ENCODE measurements at places on chromosomes 3 and 15.

DNA sequence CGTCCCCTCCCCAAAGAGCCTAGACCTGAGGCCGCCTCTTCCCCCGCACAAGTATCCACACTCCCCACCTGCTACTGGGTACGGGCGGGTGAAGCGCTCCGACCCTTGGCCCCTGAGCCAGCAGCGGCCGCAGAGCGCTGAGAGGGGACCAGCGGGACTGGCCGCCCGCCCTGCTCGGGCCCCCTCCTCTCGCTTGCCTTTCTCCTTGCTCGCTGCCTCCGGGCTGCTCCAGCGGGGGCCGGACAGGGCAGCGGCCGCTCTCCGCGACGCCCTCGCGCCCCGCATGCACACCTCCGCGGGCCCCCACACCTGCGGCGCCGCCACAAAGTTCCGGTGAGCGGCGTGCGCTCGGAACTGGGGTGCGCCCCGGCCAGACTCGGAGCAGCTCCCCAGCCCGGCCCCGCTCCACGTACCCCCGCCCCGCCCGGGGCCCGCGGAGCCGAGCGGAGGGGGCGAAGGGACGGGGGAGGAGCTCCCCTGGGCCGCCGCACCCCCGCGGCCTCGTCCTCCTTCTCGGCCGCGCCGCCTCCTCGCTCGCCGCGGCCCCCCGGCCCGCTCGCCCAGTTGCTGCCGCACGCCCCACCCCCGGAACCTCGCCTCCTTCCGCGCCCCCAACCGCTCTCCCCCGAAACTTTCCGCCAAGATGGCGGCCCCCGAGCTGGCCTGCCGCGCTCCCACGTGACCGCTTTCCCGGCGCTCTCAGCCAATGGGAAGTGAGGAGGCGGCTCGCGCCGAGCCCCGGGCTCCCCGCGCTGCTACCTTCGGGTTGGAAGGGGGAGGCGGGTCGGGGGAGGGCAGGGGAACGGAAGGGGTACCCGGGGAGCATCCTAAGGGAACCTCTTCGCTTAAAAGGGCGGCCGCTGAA, 704 bp downstream of the DLG1 start:
- DNase-seq: peak; percentile 94

- no peak for DNase-seq
Observed at GRCh38 chr3:130967281-130967680, 59.3 kb downstream of the ASTE1 start.

GRCh38 chr3:101518421-101518871, 5.4 kb upstream of the SENP7 start:
- no peak for DNase-seq

DNA sequence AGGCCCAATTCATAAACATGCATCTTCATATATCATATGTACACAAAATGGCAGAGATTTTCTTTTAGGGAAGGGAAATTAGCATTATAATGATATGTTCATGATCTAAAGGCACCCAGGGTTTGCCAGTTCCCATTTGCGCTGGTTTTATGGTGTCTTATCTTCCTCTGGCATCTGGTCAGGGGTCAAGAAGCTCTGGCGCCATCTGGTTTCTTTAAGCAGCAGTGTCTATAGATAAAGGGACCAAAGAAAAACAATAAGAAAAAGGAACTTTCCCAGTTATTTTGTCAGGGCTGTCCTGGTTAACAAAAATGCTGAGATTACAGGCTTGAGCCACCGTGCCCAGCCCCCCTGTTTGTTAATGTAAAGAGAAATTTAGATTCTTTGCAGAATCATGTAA, 3.3 kb upstream of the DCP1A start:
- no peak for DNase-seq

GRCh38 chr3:36461597-36461996, 81.3 kb downstream of the STAC start:
- no peak for DNase-seq

DNA sequence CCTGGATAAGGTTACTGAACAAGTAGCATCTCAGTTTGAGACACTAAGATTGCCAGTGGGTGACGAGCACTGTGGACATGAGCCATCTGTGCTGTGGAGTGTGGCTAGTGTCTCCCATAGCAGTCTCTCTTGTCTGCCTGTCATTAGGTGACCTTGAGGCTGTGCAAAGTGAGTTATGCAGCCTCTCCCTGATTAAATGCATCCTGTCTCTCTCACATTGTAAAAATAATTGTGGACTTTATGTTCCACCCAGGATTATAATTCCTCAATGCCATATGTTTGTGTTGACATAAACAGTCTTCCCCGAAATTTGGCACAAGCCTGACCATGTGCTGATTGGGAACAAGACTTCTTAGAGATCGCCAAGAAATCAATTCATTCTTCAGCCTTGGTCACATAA, 168.9 kb downstream of the MYRIP start:
- no peak for DNase-seq

DNA sequence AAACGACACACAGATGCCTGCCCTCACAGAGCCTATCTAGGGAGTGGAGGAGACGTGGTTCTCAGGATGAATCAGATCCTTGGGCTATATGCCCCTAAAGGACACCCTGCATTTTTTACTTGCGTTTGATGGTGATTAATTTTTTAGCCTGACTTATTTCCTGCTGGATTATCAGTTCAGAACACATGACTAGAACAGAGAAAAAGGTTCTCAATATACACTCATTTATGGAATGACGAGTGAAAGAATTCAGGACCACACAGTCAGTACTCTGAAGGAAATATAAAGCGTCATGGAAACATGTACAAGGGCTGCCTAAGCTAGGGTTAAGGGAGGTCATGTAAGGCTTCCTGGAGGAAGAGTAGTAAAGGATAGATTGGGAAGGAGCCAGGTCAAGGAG, 121.8 kb downstream of the SSR3 start:
- DNase-seq: no peak

DNA sequence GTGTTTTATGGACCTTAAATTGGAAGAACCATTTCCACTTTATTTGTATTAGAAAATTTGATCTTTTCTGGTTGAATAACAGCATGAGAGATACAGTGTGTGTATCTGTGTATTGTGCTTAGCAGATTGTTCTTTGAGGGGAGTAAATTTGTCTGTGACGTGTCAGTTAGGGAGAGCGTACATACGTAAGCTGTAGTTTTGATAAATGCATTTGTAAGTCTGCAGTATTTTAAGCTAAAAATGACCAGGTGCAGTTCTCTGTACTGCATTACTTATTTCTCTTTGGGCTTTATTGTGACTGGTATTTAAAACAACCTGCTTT, 264.8 kb downstream of the ROBO2 start:
- DNase-seq: no peak

DNA sequence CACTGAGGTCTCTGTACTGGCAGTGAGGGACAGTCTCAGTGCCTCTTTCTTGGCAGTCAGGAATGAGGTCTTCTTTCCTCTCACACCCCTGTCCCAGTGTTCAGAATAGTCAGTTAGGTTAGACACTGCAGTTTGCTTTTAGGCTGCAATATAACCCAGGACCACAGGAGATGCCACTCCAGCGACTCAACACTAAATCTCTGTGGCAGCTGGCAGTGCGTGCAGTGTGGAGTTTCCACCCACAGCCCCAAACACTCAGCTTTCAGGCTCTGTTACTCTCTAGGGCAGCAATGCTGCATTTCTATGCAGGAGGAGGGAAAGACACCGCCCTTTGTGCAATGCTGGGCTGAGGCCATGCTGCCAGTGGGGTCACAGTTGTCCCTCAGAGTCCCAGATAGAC, 150.2 kb upstream of the SUCLG2 start:
- DNase-seq: no peak

GRCh38 chr3:151955356-151955755, 81.9 kb downstream of the SUCNR1 start:
- no peak for DNase-seq

DNA sequence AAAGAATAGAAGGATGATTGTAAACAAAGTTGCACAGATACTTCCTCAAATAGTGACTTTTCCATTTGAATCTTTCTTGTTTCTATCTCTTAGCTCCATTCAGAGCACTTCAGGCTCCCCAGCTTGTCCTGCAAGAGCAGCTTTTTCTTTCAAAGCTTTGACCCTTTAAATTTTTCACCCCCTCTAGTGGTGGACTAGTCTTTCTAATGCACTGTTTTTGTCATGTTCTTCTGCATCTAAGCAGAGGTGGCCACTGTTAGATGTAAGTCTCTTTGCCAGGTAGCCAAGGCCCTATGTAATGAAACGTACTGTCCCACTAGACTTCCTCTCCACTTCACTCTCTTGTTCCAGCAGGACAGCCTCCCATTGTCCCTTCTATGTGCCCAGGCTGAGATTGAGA, 74.0 kb upstream of the MANF start:
- no peak for DNase-seq

DNA sequence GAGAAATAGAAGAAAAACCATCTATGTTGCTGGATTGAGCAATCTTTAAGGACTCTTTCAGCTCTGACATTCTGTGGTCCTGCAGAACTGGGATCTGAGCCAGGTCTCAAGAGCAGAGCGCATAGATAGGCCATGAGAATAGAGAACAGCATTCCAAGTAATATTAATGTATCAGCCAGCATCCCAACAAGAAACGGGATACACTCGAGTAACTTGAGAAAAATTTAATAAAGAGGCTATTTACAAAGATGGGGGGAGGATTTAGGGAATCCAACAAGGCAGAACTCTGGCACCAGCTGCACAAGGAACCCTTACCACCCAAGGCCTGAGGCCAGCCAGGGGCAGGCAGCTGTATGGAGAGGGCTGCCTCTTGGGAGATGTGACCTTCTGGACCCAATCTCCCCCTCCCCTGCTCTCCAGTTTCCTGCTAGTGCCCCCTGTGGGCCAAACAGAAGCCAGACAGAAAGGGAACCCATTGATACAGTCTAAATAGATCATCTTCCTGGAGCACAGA, 8.2 kb downstream of the TMOD2 start:
- DNase-seq: no peak

DNA sequence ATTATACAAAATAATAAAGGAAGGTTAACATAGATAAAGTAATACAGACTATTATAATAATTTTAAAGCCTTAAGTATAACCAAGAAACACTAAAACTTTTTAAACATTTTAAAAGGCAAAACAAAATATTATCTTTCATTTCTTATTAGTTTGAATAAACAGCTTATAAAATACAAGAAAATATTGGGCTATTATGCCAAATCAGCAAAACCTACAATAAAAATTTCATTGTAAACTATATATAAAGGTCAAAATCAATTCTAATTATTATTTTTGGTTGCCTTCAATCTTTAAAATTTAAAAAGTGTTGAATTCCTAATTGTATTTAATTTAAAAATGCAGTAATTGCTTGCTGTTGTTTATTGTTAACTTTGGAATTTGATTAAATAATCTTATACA, 430.0 kb downstream of the ROBO1 start:
- DNase-seq: no peak

DNA sequence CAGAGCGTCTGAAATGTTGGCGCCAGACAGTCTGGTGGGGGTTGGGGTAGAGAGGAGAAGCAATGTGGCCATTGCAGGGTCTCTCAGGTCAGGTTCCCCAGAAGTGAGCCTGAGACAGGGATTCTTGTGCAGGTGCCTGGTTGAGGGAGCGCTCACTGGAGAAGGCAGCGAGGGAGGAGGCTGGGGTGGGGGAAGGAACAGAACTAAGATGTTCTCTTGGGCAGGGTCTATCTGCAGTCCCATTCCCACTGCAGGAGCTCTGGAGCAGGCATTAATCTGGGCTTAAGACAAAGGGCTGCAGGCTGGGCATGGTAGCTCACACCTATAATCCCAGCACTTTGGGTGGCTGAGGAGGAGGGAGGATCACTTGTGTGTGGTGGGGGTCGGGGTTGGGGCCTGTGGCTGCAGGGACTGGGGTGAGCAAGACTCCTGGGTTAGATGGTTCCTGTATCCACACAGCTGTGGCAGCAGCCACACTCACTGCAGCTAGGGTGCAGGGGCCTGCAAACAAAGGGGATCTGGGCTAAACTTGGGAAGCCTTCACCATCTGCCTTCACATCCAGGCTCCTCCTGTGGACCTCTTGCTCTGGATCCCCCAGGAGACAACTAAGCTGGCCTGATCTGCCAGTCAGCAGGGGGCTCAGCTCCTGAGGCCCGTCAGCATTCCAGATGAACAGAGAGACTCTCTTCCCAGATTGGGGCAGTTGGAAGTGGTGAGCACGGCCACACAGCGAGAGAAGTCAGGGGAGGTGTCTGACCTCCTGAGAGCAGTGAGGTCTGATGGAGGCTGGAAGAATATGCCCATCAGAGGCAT, 172.5 kb downstream of the ABHD5 start:
- no peak for DNase-seq

DNA sequence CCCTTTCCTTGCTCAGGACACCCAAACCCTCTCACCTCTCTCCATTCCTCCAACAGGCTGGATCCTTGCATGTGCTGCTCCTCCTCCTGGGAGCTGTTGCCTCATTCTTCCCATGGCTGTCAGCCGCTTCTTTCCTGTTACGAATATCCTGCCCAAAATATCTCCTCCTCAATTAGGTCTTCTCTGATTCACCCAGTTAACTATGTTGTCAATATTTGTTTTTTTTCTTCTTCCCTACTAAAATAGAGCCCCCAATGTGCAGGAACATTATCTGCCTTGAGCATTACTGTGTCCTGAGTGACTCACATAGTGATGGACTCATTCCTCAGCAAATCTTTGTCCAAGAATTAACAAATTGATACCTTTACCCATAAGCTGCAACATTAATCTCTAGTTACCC, 357.2 kb downstream of the CLSTN2 start:
- DNase-seq: no peak

GRCh38 chr15:85141726-85142125, 160.1 kb downstream of the PDE8A start:
- no peak for DNase-seq

- no peak for DNase-seq
Observed at GRCh38 chr3:172635588-172635987, 75.3 kb downstream of the NCEH1 start.

DNA sequence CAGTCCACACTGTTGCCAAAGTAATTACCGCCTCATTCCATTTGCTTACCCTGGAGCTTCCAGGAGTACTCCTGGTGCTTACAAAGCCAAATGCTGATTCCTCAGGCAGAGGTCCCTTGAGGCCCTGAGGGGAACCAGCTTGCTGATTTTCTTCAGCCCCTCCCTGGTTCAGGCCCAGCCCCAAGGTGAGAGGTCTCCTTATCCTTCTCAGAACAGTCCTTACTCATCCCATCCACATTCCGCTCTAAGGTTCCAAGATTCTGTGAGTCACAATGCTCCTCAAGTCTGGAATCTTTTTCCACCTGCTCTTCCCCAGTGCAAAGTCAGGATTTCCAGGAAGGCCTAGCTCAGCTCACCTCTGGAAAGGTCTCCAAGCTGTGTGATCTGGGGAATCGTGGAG, 1.8 kb upstream of the ATP10A start:
- DNase-seq: no peak

DNA sequence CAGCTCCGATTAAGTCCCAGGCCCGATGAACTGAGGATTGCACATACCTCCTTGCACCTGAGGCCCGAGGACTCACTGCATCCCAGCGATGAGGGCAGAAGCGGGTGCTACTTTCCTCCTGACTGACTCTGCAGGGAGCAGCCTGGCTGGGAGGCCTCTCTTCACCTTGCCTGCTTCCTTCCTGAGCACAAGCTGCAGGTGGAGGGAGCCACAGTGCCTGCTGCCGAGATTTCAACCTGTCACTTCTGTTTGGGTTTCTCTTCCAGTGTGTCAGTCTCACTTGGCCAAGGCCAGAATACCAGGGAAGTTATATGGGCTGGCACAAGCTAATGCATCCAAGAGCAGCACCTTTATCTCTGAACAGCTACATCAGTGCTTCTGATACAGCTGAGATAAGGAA, 185.4 kb downstream of the NTRK3 start:
- DNase-seq: no peak

Measured in suprapubic skin (tissue), 4 donors.